ENCODE measurements at places on chromosomes 2 and 18. TPM values are rescaled to one million over a fixed set of nuclear protein-coding genes. Genes with fewer than 3 reads are reported as not detected.
A peak's percentile ranks its signal among the peaks of the same experiment; 100 is the strongest.

- no peaks in the 10 kb centered on the region for H3K36me3 ChIP-seq
- no peak for DNase-seq
- H3K27ac ChIP-seq: peak overlapping the region; percentile 95
- no peaks in the 10 kb centered on the region for H3K4me1 ChIP-seq
Measured at GRCh38 chr2:46699934-46700256, 215.7 kb downstream of the MCFD2 start.

- DNase-seq: peak; percentile 87
- no peaks in the 10 kb centered on the region for H3K4me1 ChIP-seq
- peak overlapping the region; percentile 71 for H3K4me3 ChIP-seq
- H3K36me3 ChIP-seq: no peaks in the 10 kb centered on the region
Measured at GRCh38 chr2:10079266-10079869, 843 bp downstream of the CYS1 start.

DNA sequence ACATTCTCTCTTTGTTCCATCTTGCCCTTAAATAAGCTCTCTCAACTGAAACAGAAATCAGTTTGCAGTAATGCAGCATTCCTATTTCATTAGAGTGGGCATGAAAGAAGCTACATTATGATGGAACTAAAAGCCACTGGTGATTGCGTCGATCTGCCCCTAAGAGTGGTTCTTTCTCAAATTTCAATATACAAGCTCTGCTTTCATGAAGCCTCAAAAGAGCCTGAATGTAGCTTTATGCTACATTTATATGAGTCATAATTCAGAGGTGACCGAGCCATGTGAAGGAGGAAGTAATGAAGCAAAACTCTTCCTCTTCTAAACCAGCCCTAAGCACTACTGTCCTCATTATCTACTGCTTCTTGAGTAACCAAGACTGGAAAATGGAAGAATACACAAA is 64.8 kb upstream of the CYTIP start:
- DNase-seq: no peak
- no peak overlapping the region for H3K27ac ChIP-seq
- H3K36me3 ChIP-seq: no peaks in the 10 kb centered on the region
- no peaks in the 10 kb centered on the region for H3K4me1 ChIP-seq
- no peak overlapping the region for H3K4me3 ChIP-seq

GRCh38 chr18:12500986-12501385 is 93.3 kb downstream of the PRELID3A start:
- no peaks in the 10 kb centered on the region for H3K4me1 ChIP-seq
- H3K27me3 ChIP-seq: no peaks in the 10 kb centered on the region
- H3K36me3 ChIP-seq: no peaks in the 10 kb centered on the region
- no peak overlapping the region for H3K4me3 ChIP-seq

GRCh38 chr2:181789827-181790448 is 101.6 kb upstream of the ITPRID2 start:
- no peaks in the 10 kb centered on the region for H3K36me3 ChIP-seq
- DNase-seq: no peak
- H3K4me3 ChIP-seq: no peak overlapping the region

DNA sequence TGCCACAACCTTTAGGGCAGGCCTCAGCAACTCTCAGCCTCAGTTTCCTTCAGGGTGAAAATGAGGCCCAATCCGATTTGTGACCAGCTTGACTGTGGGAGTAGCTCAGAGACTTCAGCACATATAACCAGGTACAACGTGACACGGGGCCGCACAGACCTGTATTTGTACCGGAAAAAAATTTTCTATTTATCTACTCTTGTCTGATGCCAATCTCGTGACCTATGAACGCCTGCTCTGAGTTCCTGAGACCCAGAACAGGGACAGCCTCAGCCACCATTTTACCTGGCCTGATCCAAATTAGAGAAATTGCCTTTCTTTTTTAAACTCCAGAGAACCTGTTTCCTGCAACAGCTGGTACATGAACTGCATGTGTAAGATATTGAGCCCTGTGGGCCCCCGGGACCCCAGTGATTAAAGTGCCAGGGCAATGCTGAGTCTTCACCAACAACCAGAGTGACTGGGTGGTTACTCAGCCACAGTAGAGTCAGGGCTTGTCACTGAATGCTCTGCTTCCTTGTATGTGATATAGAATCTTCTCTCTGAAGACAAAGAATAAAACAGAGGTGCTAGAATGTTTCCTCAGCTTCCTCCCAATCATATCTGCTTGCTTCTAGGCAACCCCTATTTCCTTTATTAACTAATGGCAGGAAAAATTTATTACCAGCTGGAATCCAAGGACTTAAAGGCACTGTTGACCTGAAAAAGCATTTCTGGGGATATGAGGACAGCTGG is 47.8 kb upstream of the FZD7 start:
- DNase-seq: no peak
- no peak overlapping the region for H3K27ac ChIP-seq
- no peaks in the 10 kb centered on the region for H3K27me3 ChIP-seq
- H3K36me3 ChIP-seq: no peaks in the 10 kb centered on the region
- H3K4me3 ChIP-seq: no peak overlapping the region
- no peaks in the 10 kb centered on the region for H3K4me1 ChIP-seq

The EFHD1 gene
- 5.7 TPM for total RNA-seq

- H3K4me1 ChIP-seq: no peaks in the 10 kb centered on the region
- DNase-seq: no peak
- no peaks in the 10 kb centered on the region for H3K36me3 ChIP-seq
- H3K27me3 ChIP-seq: no peaks in the 10 kb centered on the region
- H3K27ac ChIP-seq: no peak overlapping the region
Measured at GRCh38 chr2:128799730-128800129, 481.1 kb upstream of the HS6ST1 start.

DNA sequence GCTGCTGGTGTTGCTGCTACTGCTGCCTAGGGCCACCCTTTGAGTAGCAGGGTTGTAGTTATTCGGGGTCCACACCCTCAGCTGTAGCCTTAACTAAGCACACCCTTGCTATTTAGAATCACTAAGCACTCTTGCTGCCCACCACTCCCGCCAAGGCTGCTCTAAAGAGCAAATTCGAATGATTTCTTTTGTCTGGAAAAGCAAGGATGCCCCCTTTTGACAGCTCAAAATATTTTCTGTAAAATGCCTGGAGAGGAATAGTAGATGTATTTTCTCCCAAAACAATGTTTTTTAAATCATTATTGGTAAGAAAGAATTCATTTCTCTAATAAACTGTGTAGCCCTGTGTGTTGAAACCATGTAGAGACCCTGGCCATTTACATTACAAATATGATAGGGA is 80.8 kb upstream of the PAPOLG start:
- no peak overlapping the region for H3K27ac ChIP-seq
- H3K4me1 ChIP-seq: no peaks in the 10 kb centered on the region
- no peaks in the 10 kb centered on the region for H3K36me3 ChIP-seq

GRCh38 chr2:226461981-226462380 is 337.6 kb downstream of the IRS1 start:
- no peaks in the 10 kb centered on the region for H3K4me1 ChIP-seq
- no peak for DNase-seq
- no peaks in the 10 kb centered on the region for H3K36me3 ChIP-seq
- H3K27me3 ChIP-seq: no peaks in the 10 kb centered on the region
- H3K4me3 ChIP-seq: no peak overlapping the region

DNA sequence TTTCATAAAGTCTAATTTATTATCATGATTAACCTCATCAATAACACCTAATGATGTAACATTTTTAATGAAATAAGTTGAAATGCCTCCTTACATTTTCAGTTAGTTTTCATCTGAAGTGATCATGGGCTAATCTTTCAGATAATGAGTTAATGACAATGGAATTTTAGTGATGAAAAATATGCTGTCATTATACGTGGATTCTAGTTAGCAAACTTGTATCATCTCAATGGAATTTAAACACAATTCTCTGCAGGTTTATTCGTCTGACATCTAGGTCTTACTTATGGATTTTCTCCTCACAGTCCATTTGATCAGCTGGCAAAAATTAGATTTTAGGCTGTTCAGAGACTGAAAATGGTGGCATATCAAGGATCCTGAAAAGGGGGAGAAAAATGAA is 885.0 kb downstream of the SLC4A3 start:
- no peak overlapping the region for H3K27ac ChIP-seq
- no peaks in the 10 kb centered on the region for H3K4me1 ChIP-seq
- H3K36me3 ChIP-seq: no peaks in the 10 kb centered on the region

The TXNDC2 gene
- not detected for total RNA-seq

- H3K36me3 ChIP-seq: no peaks in the 10 kb centered on the region
- no peaks in the 10 kb centered on the region for H3K27me3 ChIP-seq
- H3K4me1 ChIP-seq: no peaks in the 10 kb centered on the region
- no peak overlapping the region for H3K4me3 ChIP-seq
Measured at GRCh38 chr2:240637116-240637900, 12.0 kb downstream of the GPR35 start.

DNA sequence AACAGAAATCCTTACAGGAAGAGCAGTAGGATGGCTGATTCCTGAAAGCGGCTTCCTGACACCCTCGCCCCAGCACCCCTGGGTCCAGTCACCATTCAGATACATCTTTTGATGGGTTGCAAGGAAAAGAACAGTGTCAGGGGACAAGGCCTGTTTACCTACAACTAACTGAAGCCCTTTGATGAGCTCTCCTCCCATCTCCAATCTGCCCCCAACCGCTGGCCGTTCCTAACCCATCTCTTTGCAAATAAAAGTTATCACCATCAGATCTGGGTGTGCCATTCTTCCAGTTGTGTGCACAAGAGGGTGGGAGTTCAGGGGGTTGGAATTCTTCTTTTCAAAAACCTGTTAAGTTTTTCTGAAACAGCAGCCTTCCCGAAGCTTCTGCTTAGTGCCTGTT is 48.9 kb downstream of the ARL4C start:
- peaks cover 17% of the 10 kb centered on the region for H3K4me1 ChIP-seq
- H3K27ac ChIP-seq: no peak overlapping the region
